Activated T-cell treated with anti-CD3 and anti-CD28 coated beads, Interleukin-2, amount 50 U/mL, for 48 hours (primary cell): ENCODE measurements at places on chromosomes 7 and 10.
A peak's percentile ranks its signal among the peaks of the same experiment; 100 is the strongest.

DNA sequence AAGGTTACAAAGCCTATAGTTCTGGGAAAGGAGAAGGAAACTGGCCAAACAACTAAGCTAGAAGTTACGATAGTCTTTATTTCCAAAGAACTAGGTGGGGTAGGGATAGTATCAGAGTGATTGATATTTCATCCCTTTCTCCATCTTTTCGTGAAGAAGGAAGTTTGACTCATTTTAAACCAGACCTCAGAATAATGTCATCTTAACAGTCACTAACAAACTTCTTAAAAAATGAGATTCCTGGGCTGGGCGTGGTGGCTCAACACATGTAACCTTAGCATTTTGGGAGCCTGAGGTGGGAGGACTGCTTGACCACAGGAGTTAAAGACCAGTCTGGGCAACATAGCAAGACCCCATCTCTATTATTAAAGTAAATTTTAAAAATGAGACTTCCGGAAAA, 69.4 kb downstream of the ARL4A start:
- no peak for DNase-seq

- DNase-seq, result no peak
These were observed 171.9 kb downstream of the FGFR2 start for GRCh38 chr10:121426307-121426706.

DNA sequence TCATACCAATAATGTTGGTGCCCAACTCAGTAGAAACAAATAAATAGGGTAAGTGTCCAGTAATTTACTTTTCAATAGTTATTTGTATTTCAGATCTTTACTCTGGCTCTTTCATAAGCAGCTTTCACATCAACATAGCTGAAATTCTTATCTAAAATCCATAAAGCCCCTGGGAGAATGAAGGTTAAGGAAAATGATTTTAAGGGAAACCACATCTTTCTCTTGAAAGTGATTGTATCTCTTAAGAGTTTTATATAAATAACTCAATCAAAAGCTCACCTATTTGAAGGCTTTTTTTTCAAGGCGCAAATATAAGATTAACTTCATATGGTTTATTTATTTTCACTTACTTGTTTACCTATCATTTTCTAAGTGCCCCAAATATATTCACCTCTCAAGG, 324.4 kb downstream of the HGF start:
- DNase-seq, result no peak

- DNase-seq, result peak; percentile 72
These were observed 29.8 kb downstream of the RSU1 start for GRCh38 chr10:16787361-16787791.

DNA sequence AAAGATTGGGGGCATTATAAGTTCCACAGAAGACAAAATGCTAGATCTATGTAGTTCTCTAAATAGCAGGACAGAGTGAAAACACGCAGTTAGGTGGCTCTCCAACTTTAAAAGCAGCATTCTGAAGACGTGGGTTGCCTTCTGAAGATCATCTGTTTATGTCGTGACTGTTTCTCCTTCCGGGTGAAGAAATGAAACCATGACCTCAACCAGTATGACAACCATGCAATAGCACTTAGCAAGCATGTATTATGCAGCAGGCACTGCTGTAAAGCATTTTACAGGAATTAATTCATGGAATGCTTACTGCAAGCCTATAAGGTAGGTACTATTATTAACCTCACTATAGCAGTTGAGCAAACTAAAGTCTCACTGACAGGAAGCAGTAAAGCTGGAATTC, 125.2 kb downstream of the SLC25A13 start:
- no peak for DNase-seq

DNA sequence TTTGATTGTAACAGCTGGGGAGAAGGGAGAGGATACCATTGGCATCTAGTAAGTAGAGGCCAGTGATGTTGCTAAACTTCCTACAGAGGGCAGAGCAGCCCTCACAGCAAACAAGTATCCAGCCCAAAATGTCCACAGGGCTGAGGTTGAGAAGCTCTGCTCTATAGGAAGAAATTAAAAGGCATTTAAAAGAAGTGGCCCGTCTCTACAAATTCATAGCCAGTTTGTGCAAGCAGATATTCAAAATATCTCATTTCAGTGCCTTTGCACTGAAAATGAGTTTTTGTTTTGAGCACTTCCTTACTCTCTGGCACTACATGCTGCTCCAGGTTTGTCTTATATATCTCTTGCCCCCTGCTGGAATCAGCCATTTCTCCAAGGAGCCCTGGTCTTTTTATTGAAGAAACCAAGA, 330.0 kb downstream of the BBS9 start:
- DNase-seq, result no peak

DNA sequence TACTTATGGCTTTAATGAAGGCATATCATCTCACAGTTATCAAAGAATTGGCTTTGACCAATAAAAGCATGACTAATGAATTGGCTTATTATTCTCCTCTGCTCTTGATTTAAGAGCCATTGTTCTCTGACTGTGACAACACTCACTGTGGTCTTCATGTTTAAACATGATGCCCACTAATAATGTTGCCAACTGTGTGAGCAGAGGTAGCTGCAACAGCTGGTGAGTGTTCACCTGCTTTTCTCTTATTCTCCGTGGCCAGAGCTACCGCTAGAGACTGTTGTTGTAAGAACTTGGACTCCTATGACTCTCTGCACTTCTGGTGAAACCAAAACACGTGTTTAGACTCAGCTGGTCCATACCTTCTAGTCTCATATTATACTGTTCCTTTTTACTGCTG, 335.9 kb downstream of the XPNPEP1 start:
- no peak for DNase-seq

GRCh38 chr10:8245814-8246142, 191.3 kb downstream of the GATA3 start:
- no peak for DNase-seq

- DNase-seq, result no peak
These were observed 266.0 kb downstream of the AUTS2 start for GRCh38 chr7:69864274-69864673.

- DNase-seq, result no peak
These were observed 57.7 kb downstream of the PYROXD2 start for GRCh38 chr10:98357194-98357822.

GRCh38 chr10:133292919-133293809, 15.5 kb downstream of the TUBGCP2 start:
- peak; percentile 42 for DNase-seq

DNA sequence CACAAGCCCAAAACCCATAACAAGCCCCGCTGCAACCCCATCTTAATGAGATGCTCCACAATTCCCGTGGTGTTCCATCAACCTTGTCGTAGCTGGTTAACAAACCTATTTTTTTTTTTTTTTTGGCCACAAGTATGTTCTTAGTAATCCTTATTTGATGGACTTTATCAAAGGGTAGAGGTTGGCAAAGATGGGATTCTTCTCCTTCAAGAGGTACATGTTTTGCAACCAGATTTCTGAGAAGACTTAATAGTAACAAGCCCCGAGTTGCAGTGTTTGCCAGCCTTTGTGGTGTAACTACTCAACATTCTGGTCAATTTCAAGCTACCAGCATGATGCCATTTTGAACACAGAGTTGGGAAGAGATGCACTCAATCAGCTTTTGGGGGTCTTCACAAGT, 181.7 kb downstream of the NRP1 start:
- no peak for DNase-seq

- no peak for DNase-seq
These were observed 597.6 kb downstream of the PARD3 start for GRCh38 chr10:34217524-34217923.

DNA sequence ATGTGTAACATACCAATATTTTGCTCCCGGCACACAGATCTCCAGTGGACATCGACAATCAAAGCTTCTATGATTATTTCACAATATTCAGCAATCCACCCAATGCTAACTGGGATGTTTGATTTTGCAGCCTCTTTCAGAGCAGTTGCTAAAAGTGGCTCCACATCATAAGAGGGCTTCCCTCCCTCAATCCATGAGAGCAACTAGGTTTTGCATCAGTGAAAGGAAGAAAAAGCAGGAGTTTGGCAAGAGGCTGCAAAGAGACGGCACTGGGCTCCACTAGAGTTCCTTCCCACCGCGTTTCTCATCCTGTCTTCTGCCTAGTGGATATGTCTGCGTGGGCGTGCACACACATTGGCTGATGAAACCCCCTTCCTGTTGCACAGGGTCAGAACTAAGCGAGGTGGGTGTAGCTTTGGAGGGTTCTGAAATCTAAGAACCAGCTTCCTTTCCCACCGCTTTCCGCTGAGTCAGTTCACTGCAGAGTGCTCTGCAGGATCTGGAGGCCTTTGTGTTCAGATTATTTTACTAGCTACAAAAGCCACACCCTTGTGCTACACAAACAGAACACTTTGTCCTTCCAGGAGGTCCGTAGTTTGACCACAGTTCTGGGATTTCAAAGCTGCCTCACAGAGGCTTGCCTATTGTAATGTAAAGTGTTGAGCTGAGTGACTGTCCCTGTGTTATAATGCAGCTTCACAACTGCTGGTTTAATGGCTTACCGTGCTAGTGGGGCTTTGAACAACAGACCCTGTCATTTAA, 28.1 kb downstream of the ARL4A start:
- peak; percentile 58 for DNase-seq

GRCh38 chr10:16799621-16800020, 17.6 kb downstream of the RSU1 start:
- DNase-seq, result peak; percentile 34

DNA sequence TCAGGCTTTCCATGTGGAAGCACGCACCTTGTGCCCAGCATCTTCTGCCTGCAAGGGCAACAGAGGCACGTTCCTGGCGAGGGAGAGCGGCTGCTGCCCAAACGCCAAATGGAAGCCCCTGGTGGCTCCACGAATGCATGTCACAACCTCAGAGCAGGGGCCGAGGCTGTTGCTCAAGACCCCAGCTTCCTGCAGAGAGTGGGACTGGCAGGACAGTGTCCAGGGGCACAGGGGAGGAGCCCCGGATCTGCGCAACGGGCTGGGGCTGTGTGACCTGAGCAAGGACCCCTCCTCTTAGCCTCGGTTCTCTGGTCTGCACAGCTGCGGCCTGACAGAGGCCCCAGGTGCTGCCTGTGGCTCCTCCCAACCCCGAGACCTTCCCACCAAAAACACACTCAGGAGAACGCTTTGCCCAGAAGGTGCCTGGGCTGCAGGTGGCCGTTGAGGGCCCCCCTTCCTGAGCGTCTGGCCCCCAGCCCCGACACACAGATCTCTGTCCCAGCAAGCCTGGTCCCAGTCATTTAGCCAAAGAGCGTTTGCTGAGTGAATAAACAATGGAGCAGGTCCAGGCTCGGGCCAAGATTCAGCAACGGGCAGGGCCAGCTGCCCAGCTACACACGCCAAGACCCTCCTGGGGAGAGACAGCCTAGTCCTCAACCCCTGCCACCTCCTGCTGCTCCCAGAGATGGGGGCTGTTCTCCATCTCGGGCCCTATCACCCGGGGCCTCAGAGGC, 1.2 kb downstream of the MICALL2 start:
- no peak for DNase-seq

- DNase-seq, result no peak
These were observed 25.3 kb upstream of the C10orf53 start for GRCh38 chr10:49654036-49654693.

GRCh38 chr7:128206017-128206746, 34.9 kb upstream of the LEP start:
- DNase-seq, result peak; percentile 7

DNA sequence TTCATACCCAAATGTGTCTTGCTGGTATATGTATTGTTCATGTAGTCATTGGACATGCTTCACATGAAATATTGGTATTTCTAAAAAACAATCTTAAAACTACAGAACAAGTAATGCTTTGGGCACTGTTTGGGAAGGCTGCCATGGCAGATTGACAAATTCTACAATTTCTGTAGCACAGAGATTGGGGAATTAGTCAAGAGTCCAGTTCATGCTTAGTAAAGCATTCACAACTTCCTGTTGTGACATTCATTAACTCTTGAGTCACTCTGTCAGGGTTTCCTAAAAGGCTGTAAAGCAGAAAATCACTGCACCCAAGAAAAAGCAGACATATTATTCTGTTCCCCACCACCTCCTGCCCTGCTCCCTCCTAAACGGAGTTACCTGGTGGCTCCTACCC, 398.9 kb downstream of the PHTF2 start:
- DNase-seq, result no peak
